ENCODE measurements at places on chromosomes 4 and X.

- DNase-seq = no peak
Observed at GRCh38 chr4:42018451-42018850, 28.1 kb downstream of the SLC30A9 start.

DNA sequence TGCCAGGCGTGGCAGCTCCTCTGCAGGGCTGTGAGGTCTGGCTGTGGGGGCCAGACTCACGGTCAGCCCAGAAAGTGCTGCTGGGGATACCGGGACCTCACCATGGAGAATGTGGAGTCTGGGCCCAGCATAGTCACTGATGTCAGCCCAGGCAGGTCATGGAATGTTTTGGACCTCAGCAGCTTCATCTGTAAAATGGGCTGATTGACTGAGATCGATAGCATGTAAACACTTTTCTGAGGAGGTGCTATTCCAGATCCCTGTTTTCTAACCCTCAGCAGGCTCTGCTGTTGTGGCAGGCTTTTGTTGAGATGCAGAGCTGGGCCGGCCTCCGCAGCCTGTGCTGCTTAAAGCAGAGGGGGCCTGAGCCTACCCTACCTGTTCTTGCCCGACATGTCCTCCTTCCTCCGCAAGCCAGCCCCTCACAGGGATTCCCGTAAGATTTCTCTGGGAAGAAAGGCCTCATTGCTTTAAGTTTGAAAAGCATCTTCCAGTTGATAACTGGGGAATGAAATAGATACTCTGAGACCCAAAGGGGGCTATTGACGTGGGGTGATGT lies 38.3 kb upstream of the HGFAC start:
- DNase-seq = no peak

- DNase-seq = no peak
Observed at GRCh38 chr4:8050555-8051206, 107.9 kb downstream of the ABLIM2 start.

GRCh38 chr4:80740375-80740774 lies 290.1 kb upstream of the BMP3 start:
- no peak for DNase-seq

DNA sequence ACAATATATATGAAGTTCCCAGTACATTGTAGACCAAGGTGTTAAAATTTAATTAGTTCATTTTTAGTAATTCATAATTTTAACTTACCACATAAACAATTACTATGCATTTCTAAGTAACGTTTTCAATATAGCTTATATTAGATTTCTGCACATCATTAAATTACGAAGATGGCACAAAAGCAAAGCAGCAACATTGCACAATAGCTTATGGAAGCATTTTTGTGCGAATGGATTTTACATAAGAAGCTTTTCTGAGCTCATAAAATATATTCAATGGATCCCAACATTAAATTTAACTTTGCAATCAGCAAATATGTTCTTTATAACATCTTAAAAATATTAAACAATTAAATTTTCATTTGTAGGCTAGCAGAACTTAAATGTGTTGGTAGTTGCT lies 875.4 kb downstream of the ADGRL3 start:
- DNase-seq = no peak

- DNase-seq = no peak
Observed at GRCh38 chrX:136021903-136022302, 36.7 kb downstream of the SLC9A6 start.

DNA sequence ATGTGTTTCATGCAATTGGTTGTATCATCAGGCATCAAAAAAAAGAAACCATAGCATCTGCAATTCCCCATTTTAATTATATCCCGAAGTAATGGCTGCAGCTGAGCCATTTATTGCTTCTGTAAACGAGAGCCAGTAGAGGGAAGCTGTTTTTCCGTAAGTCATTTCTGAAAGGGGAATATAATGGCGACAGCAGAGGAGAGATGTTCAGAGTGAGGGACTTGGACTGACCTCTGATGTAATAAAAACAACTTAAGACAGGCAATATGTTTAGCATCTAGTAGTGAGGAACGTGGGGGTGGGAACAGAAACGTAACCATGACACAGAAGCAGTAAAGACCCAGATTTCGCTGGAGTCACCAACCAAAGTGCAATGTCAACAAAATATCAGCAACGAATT lies 31.5 kb upstream of the NAA11 start:
- DNase-seq = no peak

GRCh38 chr4:11475871-11476270 lies 47.2 kb upstream of the HS3ST1 start:
- no peak for DNase-seq

- no peak for DNase-seq
Observed at GRCh38 chr4:167908816-167909215, 183.5 kb upstream of the ANXA10 start.
